RPMI8226 (cell line): ENCODE measurements at places on chromosomes 1 and 21.
A peak's percentile ranks its signal among the peaks of the same experiment; 100 is the strongest.

GRCh38 chr21:40270047-40270446, 402.8 kb downstream of the PCP4 start:
- DNase-seq: no peak

DNA sequence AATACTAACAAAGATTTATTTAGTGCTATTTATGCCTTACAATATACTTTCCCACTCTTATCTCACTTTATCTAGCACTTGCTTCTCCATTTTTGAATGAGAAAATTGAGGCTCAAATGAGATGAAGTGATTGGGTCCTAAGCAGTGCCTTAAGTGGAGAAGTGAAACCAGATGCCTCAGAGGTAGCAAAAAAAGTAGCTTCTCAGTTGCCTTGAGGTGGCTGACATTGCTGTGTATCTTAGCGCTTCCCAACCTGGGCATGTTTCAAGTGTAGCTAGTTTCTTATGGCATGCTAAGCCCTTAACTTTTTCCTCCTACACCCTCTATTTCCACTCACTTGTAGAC, 390.4 kb downstream of the OMA1 start:
- no peak for DNase-seq

GRCh38 chr1:214378492-214378891, 97.5 kb downstream of the SMYD2 start:
- no peak for DNase-seq

GRCh38 chr1:217327901-217328300, 303.0 kb downstream of the GPATCH2 start:
- no peak for DNase-seq

- DNase-seq: no peak
Measured at GRCh38 chr1:19445417-19446342, 39.7 kb downstream of the CAPZB start.

DNA sequence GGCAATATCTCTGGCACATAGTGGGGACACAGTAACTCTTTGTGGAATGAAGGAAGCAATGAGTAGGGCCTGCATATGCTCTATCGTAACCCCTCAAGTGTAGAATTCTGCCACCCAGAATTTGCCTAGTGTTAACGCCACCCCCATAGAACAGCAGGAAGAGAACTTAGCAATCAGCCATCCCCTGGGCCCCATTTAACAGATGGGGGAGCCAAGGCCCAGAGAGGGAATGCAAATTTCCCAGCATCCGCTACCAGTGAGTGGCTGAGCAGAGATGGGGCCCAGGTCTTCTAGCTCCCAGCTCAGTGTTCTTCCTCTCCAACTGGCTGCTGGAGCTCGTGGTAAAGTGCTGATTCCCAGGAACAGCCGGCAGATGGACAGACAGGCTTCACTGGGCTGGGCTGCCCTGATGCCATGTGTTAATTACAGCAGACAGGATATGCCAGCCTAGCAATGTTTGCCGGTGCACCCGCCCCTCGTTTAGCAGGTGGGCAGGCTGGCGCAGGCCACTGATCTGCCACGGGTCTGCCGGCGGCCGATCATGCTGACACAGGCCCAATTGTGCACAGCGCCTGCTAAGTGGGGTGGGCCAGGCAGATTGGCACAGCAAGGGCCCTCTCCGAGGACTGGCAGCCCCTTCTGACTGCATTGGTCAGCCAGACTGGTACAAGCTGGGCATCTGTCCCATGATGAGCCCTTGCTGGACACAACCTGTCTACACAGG, 171.9 kb downstream of the IGSF21 start:
- peak; percentile 72 for DNase-seq

- DNase-seq: peak; percentile 15
Measured at GRCh38 chr1:38991638-38992411, 749 bp downstream of the AKIRIN1 start.

DNA sequence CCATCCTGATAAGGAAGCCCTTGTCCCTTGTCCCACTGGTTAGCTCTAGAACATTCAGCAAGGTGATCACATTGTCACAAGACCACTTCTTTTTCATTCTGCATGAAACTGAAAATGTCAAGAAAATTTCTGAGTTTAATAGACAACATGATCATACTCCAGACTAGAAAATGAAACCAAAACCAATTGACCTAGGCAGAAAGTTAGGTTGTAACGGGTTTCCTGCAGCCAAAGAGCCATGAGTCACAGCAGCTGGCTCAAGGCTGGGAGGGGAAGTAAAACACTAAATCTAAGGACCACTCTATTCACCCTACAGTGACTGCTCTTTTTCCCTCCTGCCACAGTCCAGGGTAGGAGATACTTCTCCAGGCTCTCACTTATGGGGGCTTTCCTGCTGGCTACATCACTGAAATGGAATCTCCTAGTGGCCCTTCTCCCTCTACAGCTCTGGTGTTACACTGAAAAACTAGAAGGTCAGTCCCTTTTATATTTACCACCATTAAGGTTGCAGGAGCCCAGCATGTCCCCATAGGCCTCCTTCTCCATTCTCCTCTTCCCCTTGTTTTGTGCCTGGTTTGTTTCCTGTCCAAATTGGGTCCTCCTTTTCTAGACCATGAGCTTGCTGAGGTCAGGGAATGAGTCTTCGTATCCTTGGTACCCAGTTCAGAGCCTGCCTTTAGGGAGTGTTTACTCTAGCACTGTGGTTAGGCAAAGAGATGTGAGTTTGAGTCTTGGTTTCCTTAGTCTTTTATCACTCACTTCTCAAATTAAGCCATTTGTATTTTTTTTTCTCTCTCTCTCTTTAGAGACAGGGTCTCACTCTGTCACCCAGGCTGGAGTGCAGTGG, 236.5 kb upstream of the JUN start:
- DNase-seq: peak; percentile 89

DNA sequence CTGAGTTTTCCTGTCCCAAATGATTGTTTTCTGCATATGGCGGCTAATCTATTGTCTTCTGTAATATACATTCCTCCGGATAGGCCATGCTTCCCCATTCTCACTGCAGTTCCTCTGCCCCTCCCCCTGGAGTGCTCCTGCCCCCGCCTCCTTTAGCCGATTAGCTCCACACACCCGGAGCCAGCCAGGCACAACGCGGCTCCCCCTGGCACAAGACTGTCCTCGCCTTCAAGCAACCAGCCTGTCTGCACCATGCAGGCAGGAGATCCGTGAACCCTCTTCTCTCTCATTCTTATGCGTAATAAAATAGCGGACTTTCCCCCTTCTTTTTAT, 18.0 kb downstream of the SERTAD4 start:
- peak; percentile 11 for DNase-seq

DNA sequence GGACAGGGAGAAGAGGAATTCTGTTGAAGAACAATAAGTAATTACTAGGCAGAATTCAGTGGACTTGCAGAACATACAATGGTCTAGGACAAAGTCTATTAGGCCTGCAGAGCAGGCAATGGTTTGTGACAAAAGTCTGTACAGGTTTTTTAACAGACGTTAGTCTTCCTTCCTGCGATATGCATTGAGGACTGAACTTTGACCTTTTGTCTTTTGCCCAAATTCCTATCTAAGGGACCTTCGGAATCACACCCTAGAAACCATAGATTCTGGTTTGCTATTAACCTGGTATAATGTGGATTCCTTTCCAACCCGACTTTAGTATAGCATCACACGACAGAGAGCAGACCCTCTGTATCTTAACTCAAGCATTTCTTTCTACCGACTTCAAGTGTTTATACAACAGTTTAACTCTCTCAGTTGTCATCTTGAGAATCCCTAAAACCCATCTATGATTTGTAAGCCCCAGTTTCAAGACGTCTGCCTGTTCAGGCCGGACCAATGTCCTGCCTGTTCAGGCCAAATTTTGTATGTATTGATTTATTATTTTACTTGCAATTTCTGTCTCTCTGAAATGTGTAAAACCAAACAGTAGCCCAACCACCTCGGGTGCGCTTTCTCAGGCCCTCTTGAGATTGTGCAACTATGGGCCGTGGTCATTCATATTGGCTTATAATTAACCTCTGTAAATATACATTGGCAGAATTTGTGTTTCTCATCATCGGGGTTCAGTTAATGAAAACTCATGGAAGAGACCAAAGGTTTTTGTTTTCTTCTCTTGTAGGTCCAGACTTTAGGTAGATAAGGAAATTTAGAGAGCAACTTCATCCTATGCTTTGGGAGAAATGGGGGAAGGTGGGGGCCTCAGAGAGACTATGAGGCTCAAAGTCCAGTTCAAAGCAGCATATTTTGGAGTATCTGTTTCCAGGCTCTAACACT, 76.9 kb upstream of the TNFSF18 start:
- DNase-seq: no peak

DNA sequence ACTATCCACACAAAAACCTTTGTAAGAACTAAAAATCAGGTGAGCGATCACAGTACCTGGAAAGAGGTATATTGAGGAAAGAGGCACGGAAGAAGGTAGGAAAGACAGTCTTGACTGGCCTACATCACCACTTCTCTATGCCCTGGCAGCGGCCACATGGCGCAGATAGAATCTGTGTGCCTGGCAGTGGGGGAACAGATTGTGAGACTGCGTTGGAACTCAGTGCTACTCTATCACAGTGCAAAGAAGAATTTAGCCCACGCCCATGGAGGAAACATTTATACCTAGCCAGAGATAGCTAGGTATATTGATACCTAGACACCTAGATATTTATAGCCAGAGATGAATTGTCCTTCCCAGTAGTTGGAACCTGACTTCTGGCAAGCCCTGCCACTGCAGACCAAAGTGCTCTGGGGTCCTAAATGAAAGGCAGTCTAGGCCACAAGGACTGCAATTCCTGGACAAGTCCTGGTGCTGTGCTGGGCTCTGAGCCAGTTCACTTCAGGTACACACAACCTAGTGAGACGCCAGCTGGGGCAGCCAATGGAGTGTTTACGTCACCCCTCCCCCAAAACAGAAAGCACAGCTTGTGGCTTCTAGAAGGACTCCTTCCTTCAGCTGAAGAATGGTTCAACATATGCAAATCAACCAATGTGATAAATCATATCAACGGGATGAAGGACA, 51.9 kb downstream of the DHX9 start:
- peak; percentile 55 for DNase-seq

DNA sequence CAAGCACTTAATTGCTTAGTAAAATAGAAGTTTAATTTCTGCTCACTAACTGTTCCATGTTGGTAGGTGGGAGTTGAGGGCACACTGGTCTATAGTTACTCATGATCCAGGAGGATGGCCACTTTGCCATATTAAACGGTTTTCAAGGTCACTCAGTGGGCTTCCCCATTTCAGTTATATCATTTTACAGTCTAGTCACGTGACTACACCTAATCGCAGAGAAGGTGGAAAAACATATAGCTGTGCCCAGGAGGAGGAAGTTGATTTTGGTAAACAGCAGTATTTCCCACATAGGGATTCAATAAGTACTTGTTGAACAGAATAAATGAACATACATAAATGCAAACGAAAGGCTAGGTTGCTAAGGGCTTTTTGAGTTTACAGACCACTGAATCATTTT, 541.1 kb upstream of the CAMK1G start:
- no peak for DNase-seq

DNA sequence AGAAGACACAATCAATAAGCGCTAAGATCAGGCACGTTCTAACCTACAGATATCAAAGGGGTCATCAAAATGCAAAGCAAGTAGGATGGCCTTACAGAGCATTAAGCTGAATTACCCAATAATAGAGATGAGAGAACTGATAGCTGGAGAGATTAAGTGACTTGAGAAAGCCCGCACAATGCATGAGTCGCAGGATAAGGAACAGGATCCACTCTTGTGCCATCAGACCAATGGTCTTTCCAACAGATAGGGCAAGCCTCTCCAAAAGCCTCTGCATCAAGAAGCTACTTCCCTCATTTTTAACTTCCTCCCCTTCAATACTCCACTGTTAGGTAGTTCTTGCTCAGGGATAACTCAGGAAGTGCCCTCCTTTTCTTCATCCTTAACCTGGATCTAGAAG, 2.6 kb downstream of the CHML start:
- DNase-seq: no peak

DNA sequence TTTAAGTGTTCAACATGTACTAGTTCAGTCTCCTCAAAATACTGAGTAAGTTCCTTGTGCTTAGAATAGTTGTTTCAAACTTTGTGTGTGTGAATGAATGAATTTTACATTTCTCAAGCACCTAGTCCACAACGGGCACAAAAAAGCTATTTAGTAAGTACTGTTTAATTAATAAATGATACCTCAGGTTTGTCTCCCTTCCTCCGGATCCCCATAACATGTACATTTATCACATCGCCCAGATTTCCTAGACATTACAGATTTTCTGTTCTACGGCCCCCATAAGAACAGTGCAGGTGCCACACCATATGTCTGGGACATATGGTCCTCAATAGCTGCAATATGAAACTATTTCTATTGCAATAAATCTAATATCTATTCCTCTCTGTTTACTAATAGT, 1.3 kb upstream of the TTF2 start:
- DNase-seq: peak; percentile 4

- DNase-seq: peak; percentile 17
Measured at GRCh38 chr1:73593364-73593763, 604.6 kb downstream of the LRRIQ3 start.

- no peak for DNase-seq
Measured at GRCh38 chr1:223340637-223341036, 23.3 kb downstream of the SUSD4 start.

- no peak for DNase-seq
Measured at GRCh38 chr1:109151146-109151990, 37.5 kb downstream of the ELAPOR1 start.
